Stomach (tissue), 19 donors: ENCODE measurements at places on chromosomes 2 and 18. TPM values are rescaled to one million over a fixed set of nuclear protein-coding genes. Genes with fewer than 3 reads are reported as not detected.

DNA sequence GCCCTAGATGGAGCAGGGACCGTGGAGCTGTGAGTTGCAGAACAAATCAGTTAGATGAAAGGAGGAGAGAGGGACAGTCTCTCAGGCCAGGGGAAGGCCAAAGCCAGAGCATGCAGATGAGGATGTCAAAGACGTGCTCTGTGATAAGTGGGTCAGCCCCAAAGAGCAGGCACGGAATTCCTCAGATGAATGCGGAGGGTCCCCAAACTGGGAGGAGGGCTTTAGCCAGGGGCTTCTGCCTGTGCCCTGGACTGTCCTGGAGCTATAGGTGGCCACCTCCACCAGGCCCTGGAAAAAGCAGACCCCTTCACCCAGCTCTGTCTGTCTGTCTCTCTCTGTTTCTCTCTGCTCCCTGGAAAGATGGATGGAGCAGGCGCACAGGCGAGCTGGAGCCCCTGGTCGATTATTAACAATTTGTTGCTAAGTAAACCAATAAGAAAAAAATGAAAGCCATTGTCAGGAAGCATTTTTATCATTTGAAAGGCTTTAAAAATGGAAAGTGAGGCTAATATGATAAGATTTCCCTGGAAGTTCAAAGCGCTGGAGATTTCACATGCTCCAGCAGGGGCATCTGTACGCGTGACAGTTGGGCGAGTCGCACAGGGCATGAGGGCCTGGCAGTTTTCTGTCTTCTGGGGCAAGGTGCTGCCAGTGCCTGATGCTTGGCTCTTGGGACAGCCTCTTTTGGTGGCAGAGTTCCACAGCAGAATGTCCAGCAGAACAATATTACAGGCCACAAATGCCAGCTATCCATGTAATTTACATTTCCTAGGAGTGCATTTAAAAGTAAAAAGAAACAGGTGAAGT lies 241.0 kb downstream of the GLI2 start:
- no peak for DNase-seq

DNA sequence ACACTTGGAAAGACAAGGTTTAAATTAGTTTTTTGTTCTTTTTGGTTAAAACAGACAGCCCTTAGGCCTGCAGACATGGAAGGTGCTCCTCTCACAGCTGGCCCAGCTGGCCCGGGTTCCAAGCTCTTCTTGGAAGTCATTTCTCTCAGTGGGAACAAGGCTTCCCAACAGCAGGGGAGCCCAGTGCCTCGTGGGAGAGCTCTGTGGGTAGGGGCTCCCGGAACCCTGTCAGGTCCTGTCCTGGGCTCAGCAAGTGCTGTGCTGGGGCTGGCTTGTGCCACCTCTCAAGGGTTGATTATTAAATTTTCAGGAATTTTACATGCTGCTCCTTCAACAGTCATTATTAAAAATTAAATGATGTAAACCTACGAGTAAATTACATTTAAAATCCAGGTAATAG lies 189.6 kb downstream of the GALNT1 start:
- DNase-seq, result no peak

DNA sequence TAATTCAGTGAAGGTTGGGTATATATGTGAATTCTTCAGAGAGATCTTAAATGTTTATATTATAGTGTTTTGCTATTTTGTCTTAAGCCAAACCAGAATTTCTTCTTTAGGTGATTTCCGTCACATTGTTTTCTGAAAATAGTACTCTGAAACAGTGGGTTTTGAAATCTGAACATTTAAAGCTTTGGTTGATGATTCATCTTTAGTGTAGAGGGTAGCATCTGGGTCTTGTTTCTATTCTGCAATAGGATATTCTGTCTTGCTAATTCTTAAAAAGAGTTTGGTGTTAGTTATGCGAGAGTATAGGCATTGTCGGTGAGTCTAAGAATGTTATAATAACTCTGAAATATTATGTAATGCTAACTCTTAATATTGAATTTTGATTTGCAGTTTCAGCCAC lies 69.6 kb upstream of the FAM237A start:
- no peak for DNase-seq

GRCh38 chr2:191657977-191658376 lies 20.0 kb upstream of the NABP1 start:
- no peak for DNase-seq

The AGFG1 gene
- total RNA-seq, result 69.8 TPM
